CD4-positive, CD25-positive, alpha-beta regulatory T cell (primary cell): ENCODE measurements at places on chromosomes 5 and 9.

GRCh38 chr9:114487607-114488300, 17.5 kb downstream of the WHRN start:
- DNase-seq = peak; percentile 56

DNA sequence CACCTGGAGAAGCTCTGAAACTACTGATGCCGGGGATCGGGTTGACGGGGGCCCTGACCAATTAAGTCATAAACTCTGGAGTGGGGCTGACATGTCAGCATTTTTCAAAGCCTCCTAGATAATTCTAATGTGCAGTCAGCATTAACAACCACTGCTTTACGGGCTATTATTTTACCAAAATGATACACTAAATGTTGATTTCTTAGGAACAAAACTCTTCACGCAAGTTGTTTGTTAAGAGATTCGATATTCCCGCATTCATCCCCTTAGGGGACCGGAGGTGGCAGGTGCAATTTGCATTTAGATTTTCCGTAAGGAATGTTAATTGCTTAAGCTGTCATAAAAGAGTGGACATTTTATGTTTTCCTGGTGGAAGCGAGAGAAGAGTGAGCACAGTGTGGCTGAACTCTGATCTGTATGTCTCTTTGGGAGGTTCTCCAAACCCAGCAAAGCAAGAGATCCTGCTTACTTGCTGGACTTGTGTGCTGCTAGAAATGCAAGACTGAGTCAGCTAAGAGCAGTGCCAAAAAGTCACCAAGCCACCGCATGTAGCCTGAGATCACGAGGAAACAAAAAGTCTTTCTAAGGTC, 77.6 kb downstream of the UGCG start:
- DNase-seq = no peak

GRCh38 chr9:5551368-5552150, 41.2 kb downstream of the PDCD1LG2 start:
- no peak for DNase-seq

- DNase-seq = no peak
Observed at GRCh38 chr9:121622387-121623203, 28.8 kb upstream of the DAB2IP start.

DNA sequence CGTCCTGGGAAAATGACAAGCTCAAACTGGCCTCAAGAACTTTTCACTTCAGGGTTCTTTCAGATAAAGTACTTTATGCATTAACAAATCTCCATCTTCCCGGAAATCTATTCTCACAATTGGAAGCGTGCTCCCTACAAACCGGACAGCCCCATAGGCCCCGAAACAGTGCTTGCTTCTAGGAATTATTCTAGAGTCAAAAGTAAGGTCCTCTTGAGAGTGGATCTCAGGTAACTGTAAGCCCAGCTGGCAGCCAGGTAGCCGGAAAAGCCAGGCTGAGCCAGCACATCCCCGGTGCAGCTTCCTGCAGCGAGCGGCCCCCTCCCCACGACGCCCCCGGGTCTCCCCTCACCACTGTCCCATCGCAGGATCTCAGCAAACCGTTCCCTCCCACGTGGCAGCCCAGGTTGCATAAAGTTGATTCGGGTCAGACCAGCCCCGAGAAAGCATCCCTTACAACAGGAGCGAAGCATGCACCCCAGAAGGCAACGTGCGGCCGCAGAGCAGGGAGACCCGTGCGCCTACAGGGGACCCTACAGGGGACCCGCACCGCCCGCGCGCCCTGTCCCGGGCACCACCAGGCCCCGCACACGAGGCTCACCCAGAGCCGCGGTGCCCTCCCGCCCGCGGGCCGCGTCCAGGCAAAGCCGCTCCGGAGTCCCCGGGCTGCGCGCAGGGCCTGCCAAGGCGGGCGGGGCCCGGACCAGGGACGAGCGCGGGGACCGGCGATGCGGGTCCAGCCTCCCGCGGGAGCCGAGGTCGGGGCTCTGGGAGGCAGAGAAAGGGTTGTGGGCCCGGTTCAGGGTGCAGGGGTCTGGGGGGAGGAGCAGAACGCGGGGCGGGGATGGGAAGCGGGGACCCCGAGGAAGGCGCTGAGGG, 920 bp downstream of the LPCAT1 start:
- DNase-seq = peak; percentile 26

DNA sequence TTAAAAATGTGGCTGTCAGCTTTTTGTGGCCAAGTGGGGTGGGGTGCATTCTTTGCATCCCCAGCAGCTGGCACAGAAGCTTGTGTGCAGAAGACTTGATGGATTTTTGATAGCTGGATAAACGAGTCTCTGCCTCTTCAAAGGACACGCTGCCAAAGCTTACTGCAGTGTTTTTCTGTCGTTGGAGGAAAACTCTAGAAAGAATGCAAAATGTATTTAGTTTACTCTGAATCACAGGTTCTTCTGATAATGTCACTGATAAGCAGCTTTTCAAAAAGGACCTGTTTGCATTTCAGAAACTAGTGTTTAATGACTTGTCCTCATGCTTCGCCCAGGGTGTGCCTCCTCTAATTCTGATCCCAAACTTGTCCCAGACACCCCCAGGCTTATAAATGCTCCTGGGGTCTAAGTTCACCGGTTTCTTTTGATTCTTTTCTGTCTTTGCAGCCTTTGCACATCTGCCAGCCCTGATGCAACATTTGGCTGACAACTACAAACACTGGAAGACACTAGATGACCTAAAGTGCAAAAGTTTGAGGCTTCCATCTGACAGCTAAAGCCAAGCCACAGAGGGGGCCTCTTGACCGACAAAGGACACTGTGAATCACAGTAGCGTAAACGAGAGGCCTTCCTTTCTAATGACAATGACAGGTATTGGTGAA, 66.0 kb downstream of the WDR41 start:
- DNase-seq = no peak

DNA sequence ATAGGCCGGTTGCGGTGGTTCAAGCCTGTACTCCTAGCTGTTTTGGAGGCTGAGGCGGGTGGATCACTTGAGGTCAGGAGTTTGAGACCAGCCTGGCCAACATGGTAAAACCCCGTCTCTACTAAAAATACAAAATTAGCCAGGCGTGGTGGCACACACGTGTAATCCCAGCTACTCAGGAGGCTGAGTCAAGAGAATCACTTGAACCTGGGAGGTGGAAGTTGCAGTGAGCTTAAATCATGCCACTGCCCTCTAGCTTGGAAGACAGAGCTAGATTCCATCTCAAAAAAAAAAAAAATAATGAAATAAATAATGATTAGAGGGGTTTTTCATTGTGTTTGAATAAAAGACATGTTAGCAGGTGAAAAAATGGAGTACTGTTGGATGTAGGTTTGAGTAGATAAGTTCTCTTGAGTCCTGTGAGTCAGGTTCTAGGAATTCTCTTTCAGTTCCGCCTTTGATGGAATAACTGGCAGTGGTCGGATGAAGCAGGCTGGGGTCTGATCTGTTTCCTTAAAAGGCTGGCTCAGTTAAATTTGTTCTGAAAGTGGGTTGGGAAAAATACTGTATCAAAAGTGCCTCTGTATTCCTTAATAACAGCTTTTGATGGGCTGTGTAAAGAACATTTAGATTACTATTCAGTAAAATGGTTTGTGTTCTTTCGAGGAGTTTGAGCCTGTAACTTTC, 73.2 kb downstream of the AOPEP start:
- DNase-seq = no peak

DNA sequence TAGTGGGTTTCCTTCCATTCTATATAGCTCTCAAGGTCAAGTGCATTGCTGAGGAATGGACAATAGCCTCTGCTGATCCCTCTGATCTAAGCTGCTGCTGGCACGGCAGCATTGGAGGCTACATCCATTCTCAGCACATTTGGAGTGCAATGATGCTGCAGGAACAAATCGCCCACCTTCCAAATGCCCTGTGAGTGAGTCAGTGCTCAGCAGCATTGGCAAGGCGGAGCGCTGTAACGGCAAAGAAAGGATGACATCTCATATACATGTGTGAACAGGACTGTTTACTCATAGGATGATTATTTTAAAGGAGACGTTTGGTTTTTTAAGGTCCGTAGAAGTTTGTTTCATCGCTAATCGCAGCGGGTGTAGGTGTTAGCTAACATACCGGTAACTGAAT, 408.7 kb downstream of the ARHGEF28 start:
- no peak for DNase-seq

DNA sequence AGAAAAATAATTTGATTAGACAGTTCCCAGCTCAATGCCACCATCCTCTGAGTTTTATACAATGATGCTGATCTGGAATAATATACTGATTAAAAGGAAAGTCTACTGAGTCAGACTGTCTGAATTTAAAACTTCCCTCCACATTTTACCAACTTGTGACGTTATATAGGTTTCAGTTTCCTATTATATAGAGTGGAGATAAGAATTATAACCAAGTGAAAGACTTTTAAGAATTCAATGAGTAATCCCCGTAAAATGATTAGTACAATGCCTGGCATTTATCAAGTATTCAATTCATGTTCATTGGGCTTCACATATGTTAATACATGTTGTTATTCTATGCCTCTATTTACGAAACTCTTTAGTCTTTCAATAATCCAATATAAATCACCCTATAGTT, 166.0 kb downstream of the CDH9 start:
- DNase-seq = no peak

GRCh38 chr5:177599731-177600507, at the start of gene B4GALT7:
TSS of gene B4GALT7 (plus strand) at chr5:177600132. CDS start at chr5:177600211, 79 bp downstream.
- peak; percentile 74 for DNase-seq

DNA sequence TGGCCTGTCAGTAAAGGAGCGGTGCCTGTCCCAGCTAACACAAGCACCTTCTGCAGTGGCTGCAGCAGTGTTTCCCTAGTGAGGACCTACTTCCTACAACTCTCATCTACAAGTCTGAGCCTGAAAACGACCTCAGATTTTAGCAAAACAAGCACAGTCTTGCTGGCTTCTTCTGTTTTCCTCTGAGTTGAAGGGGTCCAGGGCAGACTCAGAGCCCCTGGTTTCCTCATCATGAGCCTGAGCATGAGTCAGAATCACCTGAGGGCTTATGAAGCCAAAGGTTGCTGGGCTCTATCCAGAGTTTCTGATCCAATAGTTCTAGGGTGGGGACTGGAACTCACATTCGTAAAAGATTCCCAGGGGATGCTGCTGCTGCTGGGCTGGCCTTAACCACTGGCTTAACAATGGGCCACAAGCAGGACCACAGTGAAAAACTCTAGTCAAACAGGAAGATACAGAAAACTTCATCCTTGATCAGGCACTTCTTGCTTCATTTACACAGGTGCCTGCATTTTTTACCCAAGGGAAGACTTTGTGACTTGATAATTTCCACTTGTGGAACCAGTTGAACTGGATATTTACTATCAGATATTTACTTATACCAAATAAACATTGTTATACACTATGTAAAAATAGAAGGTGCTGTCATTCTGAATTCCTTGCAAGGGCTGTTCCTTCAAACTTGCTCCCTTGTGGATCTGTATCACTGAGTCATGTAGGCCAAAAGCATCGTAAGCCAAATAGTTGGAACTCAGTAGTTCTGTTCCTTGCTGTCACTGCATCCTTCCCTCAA, 4.3 kb upstream of the ACER2 start:
- no peak for DNase-seq

GRCh38 chr9:68551191-68551590, 10.5 kb upstream of the TMEM252 start:
- no peak for DNase-seq

DNA sequence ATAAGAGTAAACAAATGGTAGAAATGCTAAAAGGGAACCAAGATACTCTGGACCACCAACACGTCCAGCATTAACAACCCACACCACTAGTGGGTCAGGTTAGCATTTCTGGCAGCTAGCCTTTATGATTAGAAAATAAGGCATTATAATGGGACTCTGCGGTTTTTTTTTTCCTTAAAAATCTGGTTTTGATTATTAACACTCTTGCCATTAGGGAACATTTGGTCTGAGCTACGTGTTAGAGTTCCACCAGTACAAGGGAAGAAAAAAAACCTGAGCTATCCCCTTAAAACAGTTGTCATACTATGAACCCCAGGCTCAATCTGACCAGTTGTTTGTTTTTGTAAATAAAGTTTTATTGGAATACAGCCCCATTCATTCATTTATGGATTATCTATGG, 110.4 kb downstream of the NTRK2 start:
- no peak for DNase-seq

- DNase-seq = no peak
Observed at GRCh38 chr5:96332535-96333366, 100.3 kb downstream of the PCSK1 start.

GRCh38 chr5:3230254-3230653, 365.4 kb upstream of the IRX1 start:
- no peak for DNase-seq

DNA sequence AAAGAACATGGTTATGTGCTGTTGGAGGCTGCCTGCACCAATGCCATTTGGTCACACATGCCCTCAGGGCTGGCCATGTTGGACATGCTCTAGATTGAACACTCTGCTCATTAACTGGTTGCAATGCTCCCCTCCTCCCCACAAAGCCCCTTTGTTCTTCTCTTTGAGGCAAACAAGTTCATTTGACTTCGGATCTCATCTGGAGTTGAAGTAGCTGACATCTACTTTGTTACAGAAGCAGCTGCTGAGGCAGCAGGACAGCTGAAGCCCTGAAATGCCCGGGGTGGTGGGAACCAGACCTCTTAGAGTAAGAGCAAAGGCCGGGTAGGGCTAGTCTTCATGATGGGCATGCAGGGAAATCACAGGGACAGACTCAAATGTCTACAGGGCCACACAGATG, 123.5 kb downstream of the APBA1 start:
- no peak for DNase-seq

GRCh38 chr9:110240198-110240597, 16.1 kb downstream of the TXN start:
- DNase-seq = no peak

GRCh38 chr9:76796296-76796695, 32.1 kb downstream of the PCA3 start:
- DNase-seq = no peak
